ENCODE measurements at places on chromosomes 12 and 14.
A peak's percentile ranks its signal among the peaks of the same experiment; 100 is the strongest.

- DNase-seq, result no peak
These were observed 3.0 kb downstream of the FOS start for GRCh38 chr14:75281654-75282019.

DNA sequence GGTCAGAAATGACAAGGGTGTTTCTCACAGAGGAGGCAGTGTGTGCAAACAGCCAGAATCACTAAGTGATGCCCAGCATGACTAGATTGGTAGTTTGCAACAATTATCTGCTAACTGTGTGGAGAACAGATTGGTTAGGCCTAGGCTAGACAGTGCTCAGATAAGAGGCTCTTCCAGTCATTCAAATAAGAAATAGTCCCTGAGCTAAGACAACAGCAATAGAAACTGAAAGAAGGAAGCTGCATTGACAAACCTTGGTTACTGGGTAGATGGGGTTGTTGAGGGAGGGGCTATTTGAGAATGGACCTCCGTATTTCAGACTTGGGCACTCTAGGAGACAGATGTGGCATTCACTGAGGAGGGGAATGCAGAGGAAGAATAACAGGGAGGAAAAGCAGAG lies 255.0 kb upstream of the NPAS3 start:
- DNase-seq, result no peak

DNA sequence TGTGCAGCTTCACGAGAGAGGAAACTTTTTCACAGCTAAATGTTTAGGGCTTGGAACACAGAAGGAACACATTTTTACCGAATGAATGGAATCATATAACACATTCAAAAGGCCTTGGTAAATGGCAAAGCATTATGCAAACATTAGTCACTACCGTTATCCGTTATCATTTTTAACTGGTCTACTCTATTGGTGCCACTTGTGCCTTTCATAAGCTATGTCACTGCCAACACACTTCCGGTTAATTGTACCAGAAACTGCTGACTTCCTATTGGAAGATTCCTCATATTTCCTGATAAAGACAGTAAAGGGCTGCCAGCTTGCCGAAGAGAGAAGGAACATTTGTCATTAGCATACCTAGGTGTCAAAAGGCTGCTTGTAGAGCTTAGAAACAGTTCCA lies 169.2 kb downstream of the APAF1 start:
- no peak for DNase-seq

GRCh38 chr12:72622556-72622955 lies 350.4 kb downstream of the TRHDE start:
- no peak for DNase-seq

GRCh38 chr14:54493293-54493692 lies 4.5 kb upstream of the GMFB start:
- DNase-seq, result no peak

GRCh38 chr12:47378222-47378582 lies 298.4 kb upstream of the AMIGO2 start:
- DNase-seq, result no peak

DNA sequence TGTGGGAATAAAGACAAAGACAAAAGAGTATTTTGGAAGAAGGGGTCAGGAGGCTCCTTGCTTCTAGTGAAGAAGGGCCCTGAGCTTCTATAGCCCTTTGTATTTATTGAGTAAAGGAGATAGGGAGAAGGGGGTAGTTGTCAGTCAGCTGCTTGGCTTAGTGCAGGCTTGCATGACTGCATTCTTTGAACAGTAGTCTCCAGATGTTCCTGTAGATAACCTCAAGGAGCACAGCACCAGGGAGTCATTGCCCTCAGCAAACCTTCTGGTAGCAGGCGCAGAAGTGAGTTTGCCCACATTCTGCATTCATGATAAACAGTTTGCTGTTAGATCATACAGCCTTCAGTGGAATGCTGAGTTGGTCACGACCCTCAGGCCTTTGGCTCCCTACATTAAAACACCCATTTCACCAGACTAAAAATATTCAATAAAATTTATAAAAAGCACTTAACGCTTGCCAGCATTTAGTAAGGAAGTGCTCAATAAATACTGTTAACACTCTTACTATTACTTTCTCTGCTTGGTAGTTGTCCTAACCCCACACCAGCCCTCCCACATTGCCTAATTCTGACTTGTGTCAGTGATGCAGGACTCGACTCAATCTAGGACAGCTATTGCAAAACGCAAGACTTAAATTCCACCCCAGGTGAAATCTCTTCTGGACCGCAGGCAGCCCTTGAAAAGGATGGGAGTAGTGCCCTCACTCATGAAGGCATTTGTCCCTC lies 3.0 kb upstream of the DHRS4 start:
- DNase-seq, result no peak

GRCh38 chr14:61553730-61554641 lies 141.3 kb upstream of the HIF1A start:
- DNase-seq, result no peak

- no peak for DNase-seq
These were observed 53.9 kb upstream of the FICD start for GRCh38 chr12:108461058-108461660.

- no peak for DNase-seq
These were observed 8.1 kb upstream of the RNF34 start for GRCh38 chr12:121391619-121392324.

- no peak for DNase-seq
These were observed 2.7 kb downstream of the CIROP start for GRCh38 chr14:23101986-23102625.

- no peak for DNase-seq
These were observed 98.8 kb downstream of the AKAP6 start for GRCh38 chr14:32427726-32428528.

GRCh38 chr12:78562368-78563205 lies 302.0 kb upstream of the SYT1 start:
- no peak for DNase-seq

GRCh38 chr12:46149079-46149464 lies 119.8 kb downstream of the SLC38A1 start:
- DNase-seq, result no peak

DNA sequence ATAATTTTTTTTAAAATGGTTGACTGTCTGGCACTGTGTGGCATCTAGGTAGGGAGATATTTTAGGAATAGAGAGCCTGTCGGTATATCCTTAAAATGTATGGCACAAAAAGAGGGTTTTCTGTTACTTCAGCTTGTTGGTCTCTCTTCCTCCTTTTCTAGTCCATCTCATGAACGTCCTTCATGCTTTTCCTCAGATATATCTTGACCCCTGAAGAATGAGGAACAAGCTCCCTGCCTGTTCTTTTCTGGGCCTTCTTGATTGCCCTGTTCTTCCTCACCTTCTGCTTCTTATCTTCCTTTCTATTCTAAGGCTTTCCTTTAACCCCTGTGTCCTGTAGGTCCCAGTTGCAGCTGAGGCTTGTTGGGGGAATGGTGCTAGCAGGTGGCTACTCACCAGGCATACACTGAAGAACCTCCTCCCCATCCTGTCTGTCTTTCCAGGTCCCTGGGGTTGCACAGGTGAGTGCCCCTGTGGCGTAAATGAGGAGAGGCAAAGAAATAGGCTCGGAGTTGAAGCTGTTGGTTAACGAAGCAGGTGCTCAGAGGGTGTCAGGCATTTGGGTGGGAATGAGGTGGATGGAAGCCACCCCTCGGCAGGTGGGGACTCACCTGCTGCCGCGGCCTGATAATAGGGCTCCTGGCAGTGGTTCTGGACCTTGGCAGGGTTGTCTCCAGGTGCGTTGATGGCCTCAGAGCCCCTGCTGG lies 7.2 kb upstream of the C1R start:
- DNase-seq, result no peak

- DNase-seq, result peak; percentile 89
These were observed at the start of gene TAMALIN for GRCh38 chr12:52006726-52007157. TSS of gene TAMALIN (plus strand) at chr12:52006946. CDS start at chr12:52007020, 74 bp downstream.

- peak; percentile 90 for DNase-seq
These were observed 873 bp downstream of the PLXNC1 start for GRCh38 chr12:94149119-94149780.

DNA sequence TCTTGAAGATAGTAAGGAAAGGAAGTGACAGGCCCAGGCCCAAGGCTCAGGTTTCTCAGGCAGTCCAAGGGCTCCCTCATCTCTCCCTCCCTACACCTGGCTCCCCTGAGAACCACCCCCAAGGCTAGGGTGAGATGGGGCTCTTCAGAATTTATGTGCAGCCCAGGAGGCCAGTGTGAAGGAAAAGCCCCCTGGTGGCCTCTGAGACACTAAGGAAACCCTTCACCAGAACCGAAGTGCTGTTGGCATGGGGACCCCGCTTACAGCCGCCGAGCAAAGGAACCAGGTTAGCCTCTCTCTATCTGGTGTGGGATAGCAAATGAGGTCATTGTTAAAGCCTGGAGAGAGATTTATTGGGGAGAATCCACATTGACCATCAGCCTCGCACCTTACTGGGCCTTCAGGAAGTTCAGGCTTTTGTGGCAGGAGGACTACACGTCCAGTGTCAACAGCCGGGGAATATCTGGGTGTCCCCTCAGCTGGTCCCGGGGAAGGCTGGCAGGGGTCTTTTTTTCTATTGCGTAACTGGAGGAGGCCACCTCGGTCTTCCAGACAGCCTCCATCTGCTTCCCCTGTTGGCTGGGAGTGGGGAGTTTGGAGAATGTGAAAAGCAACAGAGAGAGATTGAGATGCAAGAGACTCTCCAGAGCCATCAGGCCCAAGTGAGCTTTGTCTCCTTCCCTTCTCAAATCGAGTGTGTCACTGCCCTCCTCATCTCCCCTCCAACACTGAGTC lies 18.1 kb downstream of the FAM186B start:
- DNase-seq, result peak; percentile 52
